ENCODE measurements at places on chromosomes 11 and 22. TPM values are rescaled to one million over a fixed set of nuclear protein-coding genes. Genes with fewer than 3 reads are reported as not detected.

DNA sequence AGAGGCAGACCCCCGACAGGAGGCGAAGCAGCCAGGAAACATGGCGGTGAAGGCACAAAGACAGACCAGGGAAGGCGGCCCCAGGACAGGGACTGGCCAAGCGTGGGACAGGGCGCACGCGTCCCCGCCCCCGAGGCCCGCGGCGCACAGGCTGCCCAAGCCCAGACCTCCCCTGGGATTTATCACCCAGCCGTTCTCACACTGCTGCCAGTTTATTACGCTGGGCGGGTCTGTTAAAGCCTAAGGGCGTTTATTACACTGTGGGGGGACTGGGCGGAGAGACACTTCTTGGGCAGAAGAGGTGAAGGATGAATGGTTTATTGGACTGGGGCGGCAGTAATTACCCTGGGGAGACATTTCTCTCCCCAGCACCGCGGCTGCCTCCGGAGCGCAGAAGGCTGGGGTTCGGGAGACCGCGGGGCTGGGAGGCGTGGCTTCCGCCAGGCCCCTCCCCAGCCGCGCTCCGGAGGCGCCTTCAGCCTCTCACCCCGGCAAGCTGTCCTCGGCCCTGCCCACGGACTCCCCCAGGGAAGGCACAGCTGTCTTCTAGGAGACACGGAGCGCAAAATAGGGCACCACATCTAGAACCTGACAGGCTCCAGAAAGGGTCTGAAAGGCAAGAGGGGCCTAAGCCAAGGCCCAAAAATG is 47.1 kb downstream of the SLC22A12 start:
- DNase-seq = no peak

DNA sequence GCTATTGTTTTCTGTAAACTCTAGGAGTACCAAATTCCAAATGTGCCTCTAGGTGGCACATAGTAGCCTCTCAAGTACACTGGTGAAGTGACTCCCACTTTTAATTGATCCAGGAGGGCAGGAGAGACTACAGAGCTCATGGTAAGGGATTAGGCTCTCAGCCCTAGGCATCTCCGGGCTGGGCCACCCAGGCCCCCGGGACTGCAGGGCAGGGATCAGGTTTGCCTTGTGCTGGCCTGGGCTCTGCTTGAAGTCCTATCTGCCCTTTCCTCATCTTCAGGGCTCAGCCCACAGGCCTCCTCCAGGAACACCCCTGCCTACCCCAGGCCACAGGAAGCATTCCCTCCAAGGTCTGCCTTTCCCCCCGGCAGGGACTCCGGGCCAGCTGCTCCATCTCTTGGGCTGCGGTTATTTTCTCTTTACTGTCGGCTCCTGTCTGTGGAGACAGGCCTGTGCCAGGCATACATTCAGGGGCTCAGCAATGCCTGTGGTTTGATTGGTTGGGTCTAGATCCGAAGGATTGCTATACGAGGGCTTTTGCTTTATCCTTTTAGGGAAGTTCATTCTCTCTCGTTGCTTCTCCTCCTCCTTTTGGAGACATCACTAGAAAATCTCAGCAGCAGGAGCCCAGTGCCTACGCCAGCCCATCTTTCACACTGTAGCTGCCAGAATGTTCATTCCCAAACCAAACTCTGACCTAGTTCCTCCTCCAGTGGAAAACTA is 32.8 kb downstream of the PARVA start:
- no peak for DNase-seq

DNA sequence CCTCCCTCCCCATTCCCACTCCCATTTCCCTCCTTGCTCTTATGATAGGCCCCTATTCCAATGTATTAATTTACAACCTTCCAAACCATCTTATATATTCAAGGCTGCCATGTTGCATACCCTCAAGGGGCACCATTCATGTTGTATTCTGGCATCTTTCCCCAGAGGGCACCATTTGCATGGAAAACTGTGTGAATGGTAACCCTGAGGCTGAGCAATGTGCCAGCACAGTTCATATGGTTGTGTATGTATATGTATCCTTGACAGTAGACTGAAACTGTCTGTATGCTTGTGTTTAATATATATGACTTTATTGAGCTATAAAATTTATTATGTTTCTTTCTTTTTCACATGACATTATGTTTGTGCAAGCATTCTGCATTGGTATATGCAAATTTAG is 7.3 kb downstream of the RASSF10 start:
- no peak for DNase-seq

DNA sequence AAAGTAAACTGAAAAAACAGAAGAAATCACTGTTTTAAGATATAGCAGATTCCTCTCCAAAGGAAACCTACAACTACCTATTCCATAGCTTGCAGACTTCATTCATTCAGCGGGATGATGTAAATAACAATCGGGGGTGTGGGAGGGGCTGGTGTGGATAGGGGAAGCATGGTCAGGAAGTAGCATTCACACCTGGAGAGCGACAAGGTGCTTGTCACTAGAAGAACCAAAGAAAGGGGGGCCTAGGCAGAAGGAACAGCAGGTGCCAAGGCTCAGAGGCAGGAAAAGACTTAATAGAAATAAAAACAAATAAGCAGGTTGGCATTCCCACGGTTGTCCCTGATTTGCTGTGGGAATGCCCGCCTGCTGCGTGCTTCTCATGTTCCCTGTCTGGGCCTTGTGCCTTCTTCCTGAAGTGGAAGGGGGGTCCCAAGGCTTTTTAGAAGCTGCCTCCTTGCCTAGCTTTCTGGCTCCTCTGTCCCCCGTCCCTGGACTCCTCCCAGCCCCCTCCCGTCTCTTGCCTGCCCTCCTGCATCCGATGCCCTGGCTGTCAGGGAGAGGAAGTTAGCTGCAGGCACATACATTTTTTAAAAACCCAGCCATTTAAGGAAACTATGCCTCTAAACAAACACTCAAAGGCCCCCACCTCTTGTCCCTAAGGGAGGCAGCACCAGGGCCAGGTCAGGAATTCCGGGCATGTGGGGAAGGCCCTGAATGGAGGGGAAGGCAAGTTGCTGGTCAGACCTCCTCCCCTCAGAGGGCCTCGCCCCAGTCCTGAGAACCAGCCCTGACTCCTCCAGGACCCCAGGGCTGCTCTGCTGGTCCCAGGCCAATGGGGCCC is 54.7 kb upstream of the PRDM11 start:
- DNase-seq = no peak

GRCh38 chr11:66327171-66328030 is 8.8 kb downstream of the RIN1 start:
- DNase-seq = no peak

- DNase-seq = no peak
Measured at GRCh38 chr11:75561426-75562047, 516 bp upstream of the SERPINH1 start.

GRCh38 chr22:45481661-45482060 is 21.0 kb upstream of the FBLN1 start:
- DNase-seq = peak; percentile 53

GRCh38 chr11:9739123-9739900 is 75.4 kb downstream of the SWAP70 start:
- DNase-seq = no peak

DNA sequence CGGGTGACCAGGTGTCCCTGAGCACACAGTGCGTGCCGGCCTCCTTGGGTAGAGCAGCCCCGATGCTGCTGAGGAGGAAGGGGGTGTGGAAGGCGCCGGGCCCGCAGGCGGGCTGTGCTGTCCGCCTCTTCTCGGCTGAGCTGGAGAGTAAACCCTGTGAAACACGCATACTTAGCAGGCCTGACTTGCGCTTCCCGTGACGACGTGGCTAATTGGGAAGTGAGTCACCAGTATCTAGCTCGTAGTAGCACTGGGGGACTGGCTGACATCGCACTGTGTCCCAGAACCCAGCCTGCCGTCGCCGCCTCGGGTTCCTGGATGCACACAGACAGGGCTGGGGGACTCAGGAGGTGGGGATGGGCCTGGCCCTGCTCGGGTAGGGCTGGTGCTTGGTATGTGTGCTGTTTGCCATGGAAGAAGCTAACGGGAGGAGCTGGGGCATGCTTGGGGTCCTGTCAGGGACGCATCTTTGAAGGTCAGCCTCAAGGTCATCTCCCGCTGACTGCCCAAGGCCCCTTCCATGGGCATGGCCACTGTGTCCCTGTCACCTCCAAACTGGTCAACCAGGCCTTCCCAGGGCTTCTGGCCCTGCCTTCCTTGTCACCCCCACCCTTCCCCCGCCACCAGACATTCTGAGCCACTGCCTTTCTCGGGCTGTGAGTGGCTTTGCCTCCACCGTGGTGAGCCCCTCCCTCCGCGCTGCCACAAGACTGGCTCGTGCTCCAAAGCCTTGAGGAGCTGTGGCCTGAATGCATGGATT is 1327.0 kb downstream of the BRD1 start:
- DNase-seq = no peak

FAM181B gene
- total RNA-seq = 0.67 TPM

MS4A6E gene
- not detected for total RNA-seq

NPTXR gene
- total RNA-seq = 8.4 TPM

AGBL2 gene
- total RNA-seq = 0.48 TPM

GRM5 gene
- total RNA-seq = 0.81 TPM

All from posterior vena cava (tissue), 2 donors.